Activated CD8-positive, alpha-beta T cell treated with anti-CD3 and anti-CD28 coated beads for 36 hours (primary cell): ENCODE measurements at places on chromosomes 3 and 15. TPM values are rescaled to one million over a fixed set of nuclear protein-coding genes. Genes with fewer than 3 reads are reported as not detected.

- no peaks in the 10 kb centered on the region for H3K27me3 ChIP-seq
- no peak overlapping the region for H3K4me3 ChIP-seq
- H3K27ac ChIP-seq, result no peak overlapping the region
- no peaks in the 10 kb centered on the region for H3K4me1 ChIP-seq
Observed at GRCh38 chr3:143786219-143787191, 61.8 kb downstream of the SLC9A9 start.

DNA sequence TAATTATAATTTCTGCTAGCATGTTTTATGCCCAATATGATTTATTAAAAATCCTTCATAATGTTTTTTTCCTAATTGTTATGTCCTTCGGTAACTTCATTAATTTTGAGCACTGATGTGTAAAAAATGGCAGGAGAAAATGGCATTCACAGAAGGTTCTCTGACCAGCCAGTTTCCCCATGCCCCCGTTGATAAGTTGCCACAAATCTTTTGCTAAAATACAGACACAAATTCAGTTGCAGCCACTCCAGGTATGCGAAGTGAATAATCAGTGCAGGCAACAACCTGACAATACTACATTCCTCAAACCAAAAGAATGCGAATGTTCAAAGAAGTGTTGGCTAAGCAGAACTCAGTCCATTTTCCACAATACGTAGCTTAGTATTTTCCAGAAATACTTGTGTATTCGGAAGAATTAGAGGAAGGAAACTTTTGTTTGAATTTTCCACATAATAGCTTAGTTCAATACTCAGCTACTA is 32.7 kb downstream of the CHL1 start:
- no peak overlapping the region for H3K27ac ChIP-seq
- no peaks in the 10 kb centered on the region for H3K4me1 ChIP-seq
- H3K27me3 ChIP-seq, result no peaks in the 10 kb centered on the region
- no peak overlapping the region for H3K4me3 ChIP-seq

The ACTRT3 gene
- 0.14 TPM for total RNA-seq

The RETNLB gene
- not detected for total RNA-seq

DNA sequence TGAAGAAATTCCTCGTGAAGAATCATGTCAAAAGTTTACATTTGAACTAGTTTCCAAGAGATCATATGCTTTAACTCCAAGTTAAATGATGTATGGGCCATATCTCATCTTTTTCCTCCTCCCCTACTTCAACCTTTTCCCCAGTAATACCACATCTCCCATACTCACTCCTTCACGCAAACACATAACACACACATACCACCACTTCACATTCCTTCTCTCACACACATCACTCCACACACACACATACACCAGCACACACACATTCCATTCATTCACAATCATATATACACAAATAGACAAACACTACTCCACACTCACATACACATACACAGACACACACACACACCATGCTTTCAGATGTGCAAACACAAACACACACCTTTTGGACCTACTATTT is 769.0 kb upstream of the NR2F2 start:
- no peak for DNase-seq
- no peaks in the 10 kb centered on the region for H3K36me3 ChIP-seq
- H3K27ac ChIP-seq, result no peak overlapping the region
- H3K27me3 ChIP-seq, result peaks cover 19% of the 10 kb centered on the region
- H3K4me1 ChIP-seq, result peaks cover 3% of the 10 kb centered on the region
